ENCODE measurements at places on chromosomes 5 and 9.
A peak's percentile ranks its signal among the peaks of the same experiment; 100 is the strongest.

GRCh38 chr9:5278486-5278885, 26.0 kb downstream of the RLN2 start:
- no peak for DNase-seq

DNA sequence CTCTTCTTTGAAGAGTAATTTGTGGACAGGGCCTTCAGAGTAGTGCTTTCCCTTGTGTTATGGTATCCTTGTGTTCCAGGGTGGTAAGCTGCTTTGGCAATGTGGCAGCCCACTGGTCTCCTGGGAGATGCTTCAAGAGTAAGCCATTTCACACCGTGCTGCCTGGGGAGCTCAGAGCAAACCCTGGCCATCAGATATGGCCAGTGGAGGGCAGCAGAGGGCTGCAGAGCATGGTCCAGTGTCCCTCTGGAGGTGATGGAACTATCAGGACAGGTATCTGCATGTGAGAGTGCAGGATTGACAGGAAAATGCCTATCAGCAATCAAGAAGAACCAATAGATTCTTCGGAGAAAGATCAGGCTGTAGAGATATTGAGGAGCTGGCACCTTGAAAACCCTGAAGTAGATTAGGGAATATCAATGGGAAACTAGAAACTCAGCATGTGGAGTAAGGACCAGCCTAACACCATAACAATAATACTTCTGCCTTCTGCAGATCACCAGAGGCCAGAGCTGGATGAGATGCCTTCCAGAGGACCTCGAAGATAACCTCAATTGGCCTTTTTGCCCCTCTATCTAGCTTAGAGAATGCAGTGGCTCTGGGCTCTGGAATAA, 90.8 kb downstream of the PLPPR1 start:
- DNase-seq, result peak; percentile 57

- no peak for DNase-seq
These were observed 105.2 kb downstream of the CDH10 start for GRCh38 chr5:24539613-24540012.

DNA sequence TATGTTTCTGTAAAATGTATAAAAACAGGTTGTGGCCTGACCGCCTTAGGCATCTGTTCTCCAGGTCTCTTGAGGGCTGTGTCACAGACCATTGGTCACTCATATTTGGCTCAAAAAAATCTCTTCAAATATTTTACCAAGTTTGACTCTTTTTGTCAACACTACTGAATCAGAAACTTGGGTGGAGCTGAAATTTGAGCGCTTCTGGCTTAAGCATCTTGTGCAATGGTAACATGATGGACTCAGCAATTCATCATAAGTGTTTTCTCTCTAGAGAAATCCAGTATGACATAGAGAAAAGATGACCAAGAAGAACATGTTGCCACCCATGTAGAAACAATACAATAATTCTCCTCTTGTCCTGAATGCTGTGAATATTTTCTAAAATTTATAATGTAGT, 387.9 kb downstream of the MAT2B start:
- DNase-seq, result no peak

DNA sequence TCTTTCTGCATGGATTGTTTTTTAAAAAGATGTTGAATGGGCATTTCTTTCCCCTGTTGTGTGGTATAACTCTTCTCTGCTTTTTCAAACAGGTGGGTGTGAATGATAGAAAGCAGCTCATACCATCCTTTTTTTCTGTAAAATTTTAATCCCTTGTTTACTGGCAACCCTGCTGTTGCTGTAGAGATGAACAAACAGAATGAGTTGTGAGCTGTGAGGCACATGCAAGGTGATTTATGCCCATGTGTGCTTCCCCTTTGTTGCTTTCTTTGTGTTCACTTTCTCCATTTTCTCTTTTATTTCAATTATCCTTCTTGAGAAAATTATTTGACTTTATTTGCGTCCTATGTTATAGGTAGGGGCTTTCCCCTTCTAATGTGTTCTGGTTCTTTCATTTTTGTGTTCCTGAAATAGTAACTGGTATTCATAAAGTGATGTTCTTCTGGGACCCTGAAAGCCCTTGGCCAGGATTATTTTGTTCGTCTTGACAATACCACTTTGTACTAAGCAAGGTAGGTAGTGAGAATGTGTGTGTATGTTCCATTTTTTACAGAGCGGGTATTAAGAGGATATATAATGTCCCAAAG, 79.9 kb downstream of the AOPEP start:
- no peak for DNase-seq

GRCh38 chr5:90476391-90476790, 1.7 kb downstream of the POLR3G start:
- DNase-seq, result no peak

DNA sequence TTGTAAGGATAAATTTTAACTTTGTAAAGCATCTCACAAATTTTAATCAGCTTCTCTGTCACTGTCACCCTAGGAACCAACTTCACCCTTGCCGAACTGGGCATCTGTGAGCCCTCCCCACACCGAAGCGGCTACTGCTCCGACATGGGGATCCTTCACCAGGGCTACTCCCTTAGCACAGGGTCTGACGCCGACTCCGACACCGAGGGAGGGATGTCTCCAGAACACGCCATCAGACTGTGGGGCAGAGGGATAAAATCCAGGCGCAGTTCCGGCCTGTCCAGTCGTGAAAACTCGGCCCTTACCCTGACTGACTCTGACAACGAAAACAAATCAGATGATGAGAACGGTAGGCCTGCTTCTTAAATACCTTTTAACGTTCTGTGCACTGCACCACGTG, 916.3 kb upstream of the WWC1 start:
- no peak for DNase-seq

DNA sequence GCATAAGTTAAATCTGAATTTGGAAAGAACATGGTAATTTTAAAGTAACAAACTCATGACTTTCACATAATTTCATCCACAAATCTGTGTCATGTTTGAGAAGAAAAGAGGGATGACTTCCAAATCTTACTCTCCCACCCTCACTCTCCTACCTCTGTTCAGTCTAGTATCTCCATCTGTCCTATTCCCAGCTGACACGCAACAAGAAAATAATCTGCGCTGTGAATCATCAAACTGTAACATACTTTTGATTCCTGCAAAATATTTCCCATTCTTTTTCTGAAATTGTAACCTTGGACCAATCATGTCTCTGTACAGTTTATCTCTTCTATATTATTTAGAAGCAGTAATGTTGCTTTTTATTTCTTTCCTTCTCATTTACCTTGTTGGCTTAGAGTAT, 91.4 kb downstream of the SLC12A2 start:
- DNase-seq, result no peak

DNA sequence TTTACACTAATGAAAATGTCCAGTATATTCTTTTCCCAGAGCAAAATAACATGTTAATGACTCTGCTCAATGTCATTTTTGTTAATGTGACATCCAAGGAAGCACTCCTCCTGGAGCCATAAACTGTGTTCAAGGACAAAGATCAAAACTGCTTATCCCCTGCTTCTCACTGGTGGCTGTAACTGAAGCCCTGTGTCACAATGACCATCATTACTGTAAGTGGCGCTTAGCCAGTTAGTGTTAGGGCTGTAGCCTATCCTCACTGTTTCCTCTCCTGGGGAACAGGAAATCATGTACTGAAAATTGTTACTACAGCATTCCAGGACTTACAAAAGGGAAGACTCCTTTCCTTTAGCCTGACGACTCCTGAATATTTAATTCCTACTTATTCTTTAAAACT, 71.7 kb upstream of the COX7C start:
- no peak for DNase-seq

DNA sequence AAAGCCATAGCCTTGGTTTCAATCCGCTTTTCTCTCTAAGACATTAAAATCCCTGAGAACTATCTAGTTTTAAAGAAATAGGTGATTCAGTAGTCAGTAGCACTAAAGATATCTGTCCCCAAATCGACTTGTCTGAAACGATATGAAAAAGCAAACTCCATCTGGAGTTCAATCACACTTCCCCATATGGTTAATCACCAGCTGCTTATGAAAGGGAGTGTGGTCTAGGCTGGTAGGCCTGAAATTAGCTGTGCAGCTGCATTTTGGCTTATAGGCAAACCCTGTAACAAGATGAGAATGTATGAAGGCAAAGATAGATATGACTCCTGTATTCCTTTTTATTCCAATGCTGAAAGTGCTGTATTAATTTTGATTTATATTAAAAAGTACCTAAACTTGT, 65.9 kb downstream of the DMRTA1 start:
- DNase-seq, result no peak

DNA sequence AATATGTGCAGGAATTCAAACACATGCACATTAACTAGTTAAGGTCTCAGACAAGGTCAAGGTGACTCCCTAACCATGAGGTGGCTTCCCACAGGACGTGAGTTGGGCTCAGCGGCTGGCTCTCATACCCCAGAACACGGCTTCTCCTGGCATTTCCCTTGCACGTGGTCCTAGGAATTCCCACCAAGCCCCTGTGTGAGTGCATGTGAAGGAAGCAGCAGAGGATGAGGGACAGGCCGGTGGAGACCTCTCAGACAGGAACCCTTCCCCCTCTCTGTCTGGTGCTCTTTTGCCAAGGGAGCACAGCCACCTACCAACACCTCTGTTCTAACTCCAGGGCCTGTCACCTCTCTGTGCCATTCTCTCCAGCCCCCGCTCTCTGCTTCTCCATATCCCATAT, 271.0 kb downstream of the FSTL4 start:
- DNase-seq, result peak; percentile 24

DNA sequence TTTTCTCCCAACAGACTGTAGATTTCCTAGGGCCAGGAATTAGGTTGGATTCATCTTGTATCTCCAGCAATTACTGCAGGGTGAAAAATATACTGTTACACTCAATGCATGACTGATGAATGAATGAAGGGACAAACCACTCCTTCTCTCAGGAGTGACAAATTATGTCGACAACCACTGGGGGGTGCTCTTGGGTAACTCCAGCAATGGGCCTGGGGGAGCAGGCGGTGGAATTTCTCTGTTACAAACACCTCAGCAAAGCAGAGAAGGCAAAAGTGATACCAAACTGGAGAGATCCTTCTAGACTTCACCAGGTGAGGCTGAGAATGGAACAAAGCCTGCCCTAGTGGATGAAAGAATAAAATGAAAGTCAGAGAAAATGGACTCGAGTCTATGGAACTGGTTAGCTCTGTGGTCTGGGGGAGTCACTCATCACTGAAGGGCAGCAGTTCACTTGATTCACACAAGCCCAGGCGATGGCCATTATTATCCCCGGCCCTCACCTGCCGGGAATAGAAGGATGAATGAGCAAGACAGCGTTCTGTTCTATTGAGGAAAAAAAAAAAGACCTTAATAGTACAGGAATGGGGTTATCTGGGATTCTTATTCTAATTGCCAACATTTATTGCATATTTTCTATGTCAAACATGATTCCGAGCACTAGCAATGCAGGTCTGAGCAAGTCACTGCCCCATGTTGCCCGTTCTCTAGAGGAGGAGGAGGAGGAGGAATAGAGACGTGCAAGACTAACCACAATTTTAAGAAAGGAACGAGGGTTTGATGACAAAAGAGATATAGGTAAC, 341.1 kb downstream of the ASTN2 start:
- peak; percentile 28 for DNase-seq

- DNase-seq, result no peak
These were observed 161.2 kb upstream of the PITX1 start for GRCh38 chr5:135195270-135195608.

DNA sequence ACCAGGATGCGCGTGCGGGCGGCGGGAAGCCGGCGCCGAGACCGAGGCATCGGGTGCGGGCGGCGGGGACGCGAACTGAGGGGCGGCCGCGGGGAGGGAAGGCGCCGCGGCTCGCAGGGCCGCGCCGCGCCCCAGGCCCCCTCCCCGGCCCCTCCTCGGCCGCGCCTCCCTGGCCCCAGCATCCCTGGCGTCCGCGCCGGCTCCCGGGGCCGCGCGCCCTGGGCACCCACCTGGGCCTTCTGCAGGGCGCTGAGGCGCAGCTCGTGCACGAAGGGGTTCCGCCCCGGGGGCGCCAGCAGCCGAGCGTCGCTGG, 324 bp downstream of the LPCAT1 start:
- DNase-seq, result no peak

- DNase-seq, result peak; percentile 67
These were observed 202.2 kb upstream of the DMRTA1 start for GRCh38 chr9:22244139-22245011.

DNA sequence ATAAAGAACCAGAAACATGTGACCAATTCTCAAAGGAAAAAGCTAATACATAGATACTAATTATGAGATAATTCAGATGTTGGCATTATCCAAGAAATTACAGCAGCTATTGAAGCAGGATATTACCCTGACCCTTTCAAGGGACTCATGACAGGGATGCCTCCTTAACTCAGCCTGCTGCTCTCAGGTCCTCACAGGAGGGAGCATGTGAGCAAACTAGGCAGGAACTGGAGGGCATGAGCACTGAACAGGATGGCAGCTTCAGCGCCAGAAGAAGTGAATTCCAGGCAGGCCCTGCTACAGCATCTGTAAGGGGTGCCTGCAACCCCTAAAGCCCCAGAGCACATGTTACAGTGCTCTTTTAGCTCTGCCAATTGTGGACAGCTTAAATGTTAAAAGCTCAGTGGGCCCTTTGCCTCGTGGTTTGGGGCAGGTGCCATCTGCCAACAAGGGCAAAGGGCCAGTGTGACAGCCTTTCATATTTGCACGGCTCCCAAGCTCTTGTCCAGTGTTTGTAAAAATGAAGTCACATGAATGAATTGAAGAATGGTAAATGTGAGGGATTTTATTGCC, 464.7 kb upstream of the COX7C start:
- no peak for DNase-seq

DNA sequence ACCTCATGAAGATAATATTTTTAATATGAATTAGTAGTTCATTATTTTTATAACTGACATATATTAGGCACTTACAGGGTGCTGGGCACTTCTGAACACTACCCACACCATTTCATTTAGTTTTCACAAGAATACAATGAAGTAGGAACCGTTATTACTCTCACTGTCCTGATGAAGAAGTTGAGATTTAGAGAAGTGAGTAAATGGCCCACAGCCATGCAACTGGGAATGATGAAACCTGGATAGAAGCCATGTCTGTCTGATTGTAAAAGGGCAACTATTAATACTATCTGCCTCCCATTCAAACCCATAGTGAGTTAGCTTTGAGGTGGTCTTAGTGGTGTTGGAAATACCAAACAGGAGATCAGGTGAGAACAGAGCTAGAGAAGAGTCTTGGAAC, 29.6 kb upstream of the OTULINL start:
- no peak for DNase-seq

DNA sequence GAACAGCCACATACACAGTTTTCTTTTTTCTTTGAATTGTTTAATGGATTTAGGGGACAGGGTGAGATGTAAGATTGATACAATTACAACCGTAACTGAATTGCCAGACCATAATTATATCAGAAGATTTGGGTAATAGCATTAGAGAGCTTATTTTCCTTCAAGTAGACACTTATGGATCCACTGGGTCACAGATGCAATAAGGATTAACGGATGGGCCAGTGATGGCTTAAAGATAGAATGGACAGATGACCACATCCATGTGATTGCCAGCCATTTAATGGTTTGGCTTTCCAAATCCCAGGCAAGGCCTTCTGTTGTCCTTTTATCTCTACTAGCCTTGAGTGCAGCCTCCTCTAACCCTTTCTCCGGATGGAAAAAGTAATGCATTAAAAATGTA, 94.7 kb upstream of the NUDT12 start:
- no peak for DNase-seq

- DNase-seq, result no peak
These were observed 162.5 kb downstream of the HCN1 start for GRCh38 chr5:45533663-45534062.

Data from SW480 (cell line).